ENCODE measurements at places on chromosomes 1 and 21. TPM values are rescaled to one million over a fixed set of nuclear protein-coding genes. Genes with fewer than 3 reads are reported as not detected.
A peak's percentile ranks its signal among the peaks of the same experiment; 100 is the strongest.

The MAGOH gene
- polyA plus RNA-seq = 31.1 TPM

The IVL gene
- polyA plus RNA-seq = 0.86 TPM

GRCh38 chr1:57431400-57431799 lies 7.5 kb upstream of the DAB1 start:
- no peak for DNase-seq

DNA sequence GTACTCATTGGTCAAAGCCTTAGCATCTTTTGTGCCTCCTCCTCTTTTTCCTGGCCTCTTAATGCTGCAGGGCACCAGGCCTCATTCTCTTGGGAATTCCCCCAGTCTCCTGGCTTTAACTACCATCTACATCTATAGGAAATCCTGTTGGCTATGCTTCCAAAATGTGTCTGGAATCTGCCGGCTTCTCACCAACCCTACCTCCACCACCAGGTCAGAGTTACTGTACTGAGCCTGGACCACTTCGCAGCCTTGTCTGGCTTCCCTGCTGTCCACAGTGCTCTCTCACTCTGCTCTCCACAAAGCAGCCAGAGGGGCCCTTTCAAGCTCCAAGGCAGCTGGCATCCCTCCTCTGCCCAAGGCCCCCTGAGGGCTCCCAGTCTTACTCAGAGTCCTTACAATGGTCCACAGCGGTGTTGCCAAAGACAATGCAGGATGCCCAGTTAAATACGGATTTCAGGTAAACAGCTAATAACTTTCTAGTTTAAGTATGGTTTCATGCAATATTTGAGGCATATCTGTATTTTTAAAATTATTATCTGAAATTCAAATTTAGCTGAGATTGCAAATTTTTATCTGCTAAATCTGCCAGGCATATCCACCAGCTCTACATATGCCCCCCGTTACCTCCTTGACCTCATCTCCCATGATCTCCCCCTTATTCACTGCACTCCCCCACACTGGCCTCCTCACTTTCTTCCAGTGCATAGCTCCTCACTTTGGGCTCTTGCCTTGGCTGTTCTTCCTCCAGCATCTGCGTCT lies 34.5 kb upstream of the FAM163A start:
- no peak for DNase-seq

The PLA2G2D gene
- not detected for polyA plus RNA-seq

DNA sequence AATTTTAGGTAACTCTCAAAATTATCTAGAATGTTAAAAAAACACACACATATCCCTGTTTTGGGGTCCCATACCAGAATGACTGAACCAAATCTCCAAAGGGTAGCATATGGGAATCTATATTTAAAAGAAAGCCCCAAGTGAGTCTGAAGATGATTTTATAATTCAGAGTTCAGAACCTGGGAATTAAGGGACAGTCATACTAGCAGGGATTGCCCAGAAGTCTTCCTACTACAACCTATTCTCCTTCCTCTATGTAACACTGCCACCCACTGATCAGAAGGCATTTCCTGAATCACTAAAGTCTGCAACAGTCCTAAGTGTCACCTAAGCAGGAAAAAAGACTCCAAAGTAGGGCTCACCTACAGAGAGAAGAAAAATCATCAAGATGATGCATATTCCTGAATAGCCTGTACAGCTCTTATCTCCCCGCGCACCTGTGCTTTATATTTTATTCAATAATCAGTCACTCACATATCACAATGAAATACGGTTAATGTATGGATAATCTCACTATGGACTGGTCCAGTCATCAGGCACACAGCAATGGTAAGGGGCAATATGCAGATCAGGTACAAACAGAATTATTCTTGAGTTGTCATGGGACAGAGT lies 4.9 kb downstream of the RGS1 start:
- no peak for DNase-seq

DNA sequence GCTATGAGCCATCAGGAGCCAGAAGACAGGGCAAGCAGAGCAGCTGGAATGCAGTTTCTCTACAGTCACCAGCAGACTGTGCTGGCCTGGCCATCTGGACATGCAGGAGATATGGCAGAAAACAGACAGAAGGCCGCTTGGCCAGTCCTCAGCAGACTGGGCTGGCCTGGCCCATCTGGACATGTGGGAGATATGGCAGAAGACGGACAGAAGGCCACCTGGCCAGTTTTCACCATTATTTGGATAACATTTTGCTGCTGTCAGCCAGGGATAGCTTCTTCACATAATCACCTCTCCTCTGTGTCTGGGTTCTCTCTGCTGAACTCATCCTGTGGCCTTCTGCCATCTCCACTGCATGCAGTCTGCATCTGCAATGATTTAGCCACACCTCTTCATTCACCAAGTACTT lies 25.0 kb upstream of the CACYBP start:
- peak; percentile 44 for DNase-seq

GRCh38 chr1:51063121-51063520 lies 38.9 kb upstream of the C1orf185 start:
- DNase-seq = no peak

DNA sequence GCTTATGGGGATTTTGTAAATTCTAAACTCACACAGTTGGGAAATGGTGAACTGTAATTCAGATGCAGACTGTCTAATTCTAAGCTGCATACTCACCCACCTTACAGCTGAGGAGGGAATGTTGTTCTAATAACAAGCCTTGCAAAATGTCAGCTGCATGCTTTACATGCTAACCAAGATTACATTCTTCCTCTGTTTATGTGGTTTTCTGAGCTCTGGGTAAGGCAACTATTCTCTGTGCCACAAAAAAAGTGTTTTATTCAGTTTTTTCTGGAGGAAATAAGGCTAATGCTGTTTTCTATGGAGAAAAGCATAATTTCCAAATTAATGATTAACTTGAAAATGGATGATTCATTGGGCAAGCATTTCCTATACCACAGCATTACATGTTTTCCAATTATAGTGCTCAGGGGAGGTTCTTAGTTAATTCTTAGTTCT lies 64.9 kb downstream of the RGS13 start:
- no peak for DNase-seq

GRCh38 chr1:109969146-109969829 lies 15.3 kb upstream of the AHCYL1 start:
- no peak for DNase-seq

- DNase-seq = no peak
Measured at GRCh38 chr1:186903374-186904136, 74.8 kb downstream of the PLA2G4A start.

- DNase-seq = no peak
Measured at GRCh38 chr1:57464756-57465155, 40.9 kb upstream of the DAB1 start.

- DNase-seq = no peak
Measured at GRCh38 chr1:8019229-8019620, 6.9 kb downstream of the ERRFI1 start.

GRCh38 chr1:218421531-218421930 lies 76.4 kb downstream of the TGFB2 start:
- no peak for DNase-seq

DNA sequence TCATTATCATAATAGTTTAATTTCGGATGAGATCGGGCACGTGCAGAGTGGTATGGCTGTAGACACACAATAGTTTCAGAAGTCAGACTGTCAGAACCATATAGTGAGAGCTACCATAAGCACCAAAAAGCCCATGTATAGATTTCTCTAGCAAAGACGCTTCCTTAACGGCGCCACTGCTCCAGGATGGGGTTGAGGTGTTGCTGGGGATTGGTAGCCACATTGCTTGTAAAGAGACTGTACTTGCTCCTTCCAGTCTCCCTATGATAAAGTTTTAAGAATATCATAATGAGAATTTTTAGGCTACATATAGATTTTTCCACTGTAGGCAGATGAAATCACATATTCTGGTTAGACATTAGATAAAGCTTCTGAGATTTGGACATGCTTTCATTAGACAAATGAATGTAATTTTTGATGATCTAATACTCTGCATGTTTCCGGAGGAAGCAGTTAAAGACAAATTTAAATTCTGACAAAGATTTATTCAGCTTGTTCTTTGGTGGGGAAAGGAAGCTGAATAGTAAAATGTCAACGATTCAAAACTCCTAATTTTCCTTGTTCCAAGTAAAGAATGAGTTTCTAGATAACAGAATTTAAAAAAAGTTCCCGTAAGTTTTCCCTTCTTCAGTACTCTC lies 77.7 kb downstream of the MAP3K7CL start:
- no peak for DNase-seq

DNA sequence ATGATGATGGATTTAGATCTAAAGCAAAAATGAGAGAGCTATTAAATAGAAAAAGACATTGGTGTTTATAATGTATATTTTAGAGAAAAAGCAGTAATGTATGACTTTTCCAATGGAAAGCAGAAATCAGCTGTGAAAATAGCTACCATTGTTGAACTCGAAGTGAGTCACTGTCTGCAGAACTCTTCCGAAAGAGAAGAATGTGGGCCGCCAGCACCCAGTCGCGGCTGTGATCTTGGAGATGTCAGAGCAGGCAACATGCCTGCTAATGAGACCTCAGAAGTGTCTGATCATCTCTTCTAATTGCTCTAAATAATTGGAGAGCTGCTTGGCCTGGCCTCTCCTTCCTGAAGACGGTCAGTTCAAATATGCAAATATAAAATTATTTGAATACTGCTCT lies 333.6 kb upstream of the RUNX1 start:
- no peak for DNase-seq

The RNF19B gene
- 22.6 TPM for polyA plus RNA-seq

The S100A1 gene
- 0.18 TPM for polyA plus RNA-seq

DNA sequence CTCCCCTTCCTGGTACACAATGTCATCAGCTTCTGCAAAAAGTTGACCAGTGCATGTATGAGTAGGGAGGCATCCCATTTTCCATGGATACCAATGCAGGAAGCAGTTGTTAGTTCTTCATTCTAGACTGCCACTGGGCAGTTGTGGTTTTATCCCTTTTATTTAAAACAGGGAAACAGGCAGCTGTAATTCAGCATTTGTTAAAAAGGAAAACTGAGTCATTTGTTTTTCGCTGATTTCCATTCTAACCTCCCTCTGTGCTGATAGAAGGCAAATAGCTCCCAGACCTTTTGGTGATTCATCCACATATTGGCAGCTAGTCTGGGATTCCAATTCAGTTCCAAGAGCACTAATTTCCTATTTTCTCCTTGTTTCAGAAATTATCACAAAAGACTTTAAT lies 21.1 kb upstream of the ABCA4 start:
- DNase-seq = no peak

GRCh38 chr1:221779771-221780170 lies 37.9 kb upstream of the DUSP10 start:
- DNase-seq = no peak

The MAP3K7CL gene
- polyA plus RNA-seq = 2.3 TPM

The SYF2 gene
- polyA plus RNA-seq = 31.1 TPM

DNA sequence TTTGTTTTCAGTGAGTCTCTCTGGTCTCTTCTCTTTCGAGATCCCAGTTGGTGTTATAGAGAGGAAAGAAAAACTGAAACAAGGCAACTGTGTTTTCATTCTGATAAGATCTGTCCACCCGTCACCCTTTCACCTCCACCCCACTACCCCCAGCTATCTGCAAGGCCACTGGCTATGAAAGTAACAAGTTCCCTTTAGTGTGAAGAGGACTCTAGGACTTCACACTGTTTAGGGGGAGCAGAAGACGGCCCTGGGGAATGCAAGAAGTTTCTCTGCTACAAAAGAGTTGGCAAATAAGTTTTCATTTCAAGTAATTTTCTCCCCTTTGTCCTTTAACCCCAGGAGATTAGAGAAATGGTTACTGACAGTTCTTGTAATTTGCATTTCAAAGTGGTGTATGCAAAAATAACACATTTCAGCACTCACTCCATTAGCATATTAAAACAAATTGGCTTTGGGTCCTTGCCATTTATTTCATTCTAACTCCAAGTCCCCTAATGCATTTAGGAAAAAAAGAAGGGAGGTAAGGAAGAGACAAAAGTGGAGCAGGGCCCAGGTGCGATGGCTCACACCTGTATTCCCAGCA lies 79.6 kb upstream of the PPM1J start:
- no peak for DNase-seq

GRCh38 chr1:17190010-17190995 lies 14.6 kb upstream of the PADI1 start:
- DNase-seq = no peak

DNA sequence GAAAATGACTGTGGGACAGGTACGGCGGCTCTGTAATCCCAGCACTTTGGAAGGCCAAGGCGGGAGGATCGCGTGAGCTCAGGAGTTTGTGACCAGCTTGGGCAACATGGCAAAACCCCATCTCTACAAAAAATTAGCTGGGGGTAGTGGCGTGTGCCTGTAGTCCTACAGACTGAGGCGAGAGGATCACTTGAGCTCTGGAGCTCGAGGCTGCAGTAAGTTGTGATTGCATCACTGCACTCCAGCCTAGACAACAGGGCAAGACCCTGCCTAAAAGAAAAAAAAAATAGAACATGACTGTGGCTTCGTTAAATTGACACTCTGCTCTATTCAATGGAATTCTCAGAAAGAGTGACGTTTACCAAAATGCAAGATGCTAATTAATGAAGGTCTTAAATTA lies 3.9 kb upstream of the DBT start:
- DNase-seq = no peak

The PRPF38B gene
- polyA plus RNA-seq = 17.5 TPM

DNA sequence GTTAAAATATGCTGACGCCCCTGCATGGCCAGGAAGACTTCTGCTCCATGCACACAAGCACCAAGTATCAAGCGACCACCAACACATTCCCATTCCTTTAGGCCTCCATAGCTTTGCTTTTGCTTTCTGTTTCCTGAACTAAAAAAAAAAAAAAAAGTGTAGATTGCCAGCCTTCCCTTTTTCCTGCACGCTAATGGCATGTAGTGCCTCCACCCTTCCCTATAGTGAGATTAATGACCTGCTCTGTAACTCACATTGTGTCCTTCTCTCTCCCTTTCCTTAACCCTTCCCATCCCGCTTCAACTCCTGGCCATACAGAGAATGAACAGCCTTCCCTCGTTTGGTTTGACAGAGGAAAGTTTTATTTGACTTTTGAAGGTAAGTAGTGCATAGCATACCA lies 57.1 kb upstream of the DYNLT5 start:
- DNase-seq = no peak

The DNTTIP2 gene
- 9.6 TPM for polyA plus RNA-seq

DNA sequence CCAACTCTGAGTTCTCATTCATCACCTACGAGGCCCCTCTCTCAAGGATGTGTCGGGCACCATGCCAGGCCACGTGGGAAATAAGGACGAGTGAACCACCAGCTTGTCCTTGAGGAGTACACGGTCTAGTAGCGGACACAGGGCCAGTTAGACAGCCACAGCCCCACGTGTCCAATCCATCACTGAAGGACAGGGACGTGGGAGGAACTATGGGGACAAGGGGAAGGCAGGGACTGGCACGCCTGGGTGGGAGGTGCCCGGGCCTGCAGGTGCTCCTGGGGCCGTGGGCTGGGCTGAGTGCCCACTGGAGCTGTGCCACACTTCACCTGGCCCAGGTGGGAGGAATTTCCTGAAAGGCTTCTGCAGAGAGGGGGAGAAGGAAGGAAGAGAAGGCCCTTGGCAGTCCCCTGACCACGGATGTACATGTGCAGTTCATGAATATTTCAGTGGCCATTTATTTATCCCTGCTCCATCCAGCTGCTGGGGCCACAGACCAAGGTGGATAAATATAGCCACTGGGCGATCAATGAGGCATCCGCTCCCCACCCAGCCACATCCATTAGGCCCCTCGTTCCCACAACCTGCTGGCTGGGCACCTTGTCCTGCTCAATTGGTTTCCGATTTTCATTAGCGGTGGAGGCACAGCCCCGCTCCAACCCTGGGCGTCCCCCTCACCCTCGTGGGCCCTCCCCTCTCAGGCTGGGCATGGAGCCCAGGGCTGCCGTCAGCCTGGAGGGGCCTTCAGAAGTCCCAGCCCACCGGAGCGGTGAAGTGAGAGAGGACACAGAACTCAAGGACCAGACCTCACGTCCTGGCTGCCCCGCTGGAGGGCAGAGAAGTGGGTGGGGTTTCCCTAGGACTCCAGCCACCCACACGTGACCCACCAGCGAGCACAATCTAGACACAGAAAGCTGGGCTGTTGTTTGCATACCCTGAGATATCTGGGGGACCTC lies 59.5 kb downstream of the CASZ1 start:
- DNase-seq = no peak

Measured in SK-N-SH (cell line).